Occipital lobe (tissue), 3 donors: ENCODE measurements at places on chromosomes 16 and 17. TPM values are rescaled to one million over a fixed set of nuclear protein-coding genes. Genes with fewer than 3 reads are reported as not detected.

Gene CCL8
- 0.16 TPM for total RNA-seq

Gene NXPH3
- total RNA-seq, result 17.9 TPM

Gene SMARCE1
- 109 TPM for total RNA-seq

Gene CHST4
- not detected for total RNA-seq

Gene NHLRC4
- 0.31 TPM for total RNA-seq

Gene MYH13
- total RNA-seq, result not detected

Gene RNF43
- 0.31 TPM for total RNA-seq

Gene MTSS2
- 35.4 TPM for total RNA-seq
